NCI-H446 treated with DMSO at 0.1 percent for 48 hours (cell line): ENCODE measurements at places on chromosomes 7 and 10.

- peak; percentile 15 for DNase-seq
These were observed 41.7 kb downstream of the PPP1R3C start for GRCh38 chr10:91590904-91591796.

GRCh38 chr7:87872346-87872745, 3.8 kb downstream of the SLC25A40 start:
- DNase-seq, result no peak

GRCh38 chr7:107813524-107813923, 10.5 kb upstream of the SLC26A3 start:
- DNase-seq, result no peak

DNA sequence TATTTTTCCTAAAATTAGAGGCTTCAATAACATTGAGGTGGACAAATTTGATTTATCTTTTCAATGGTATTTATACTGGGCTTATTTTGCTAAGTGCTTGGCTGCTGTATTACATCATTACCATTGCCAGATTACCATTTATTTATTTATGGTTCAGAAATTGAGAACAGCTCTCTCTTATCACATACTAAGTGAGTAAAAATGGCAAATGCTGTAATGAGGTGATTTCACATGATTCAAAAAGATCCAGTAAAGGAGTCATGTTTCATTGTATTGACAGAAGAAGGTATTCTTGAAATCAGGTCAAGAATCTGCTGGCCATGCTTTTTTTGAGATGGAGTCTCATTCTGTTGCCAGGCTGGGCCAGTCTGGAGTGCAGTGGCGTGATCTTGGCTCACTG, 322.6 kb downstream of the KIF20B start:
- no peak for DNase-seq

DNA sequence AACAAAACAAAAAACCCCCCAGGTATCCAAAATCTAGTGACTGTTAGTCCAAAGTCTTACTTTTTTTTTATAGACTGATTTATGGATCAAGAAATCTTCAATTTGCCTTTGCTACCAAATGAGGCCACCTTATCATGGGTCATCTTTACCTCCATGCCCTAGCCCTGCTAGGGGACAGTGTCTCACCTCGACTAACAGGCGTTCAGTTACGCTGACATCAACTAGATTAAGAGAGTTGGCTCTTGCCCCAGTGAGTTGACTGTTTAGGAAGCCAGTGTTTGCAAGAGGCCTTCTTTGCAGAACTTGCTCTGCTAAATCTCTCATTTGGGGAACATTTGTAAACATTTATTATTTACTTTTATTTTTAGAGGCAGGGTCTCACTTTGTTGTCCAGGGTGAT, 36.9 kb upstream of the WAC start:
- no peak for DNase-seq

- DNase-seq, result no peak
These were observed 63.2 kb downstream of the MKI67 start for GRCh38 chr10:128062881-128063563.

DNA sequence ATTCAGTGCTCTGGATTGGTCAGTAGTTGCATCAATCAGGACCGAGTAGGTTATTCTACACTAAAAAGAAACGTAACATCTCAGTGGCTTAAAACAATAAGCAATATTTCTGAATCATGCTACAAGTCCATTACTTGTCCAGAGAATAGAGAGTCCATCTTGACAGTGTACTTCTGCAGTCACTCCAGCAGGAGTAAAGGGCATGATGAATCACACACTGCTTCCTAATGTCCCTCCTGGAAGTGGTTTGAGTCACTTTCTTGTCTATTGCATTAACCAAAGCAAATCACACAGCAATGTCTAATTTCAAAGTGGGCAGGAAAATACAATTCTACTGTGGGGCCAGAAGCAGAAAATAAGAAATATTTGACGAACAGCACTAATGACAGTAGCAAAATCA, 124.8 kb downstream of the TSPAN12 start:
- no peak for DNase-seq

- no peak for DNase-seq
These were observed 149.3 kb downstream of the GALNT17 start for GRCh38 chr7:71281261-71281660.

- DNase-seq, result no peak
These were observed 308.1 kb upstream of the ZMIZ1 start for GRCh38 chr10:78760463-78761310.

- DNase-seq, result no peak
These were observed 11.2 kb downstream of the AIFM2 start for GRCh38 chr10:70121281-70121949.

GRCh38 chr10:50837095-50837494, 48.3 kb downstream of the A1CF start:
- DNase-seq, result no peak

DNA sequence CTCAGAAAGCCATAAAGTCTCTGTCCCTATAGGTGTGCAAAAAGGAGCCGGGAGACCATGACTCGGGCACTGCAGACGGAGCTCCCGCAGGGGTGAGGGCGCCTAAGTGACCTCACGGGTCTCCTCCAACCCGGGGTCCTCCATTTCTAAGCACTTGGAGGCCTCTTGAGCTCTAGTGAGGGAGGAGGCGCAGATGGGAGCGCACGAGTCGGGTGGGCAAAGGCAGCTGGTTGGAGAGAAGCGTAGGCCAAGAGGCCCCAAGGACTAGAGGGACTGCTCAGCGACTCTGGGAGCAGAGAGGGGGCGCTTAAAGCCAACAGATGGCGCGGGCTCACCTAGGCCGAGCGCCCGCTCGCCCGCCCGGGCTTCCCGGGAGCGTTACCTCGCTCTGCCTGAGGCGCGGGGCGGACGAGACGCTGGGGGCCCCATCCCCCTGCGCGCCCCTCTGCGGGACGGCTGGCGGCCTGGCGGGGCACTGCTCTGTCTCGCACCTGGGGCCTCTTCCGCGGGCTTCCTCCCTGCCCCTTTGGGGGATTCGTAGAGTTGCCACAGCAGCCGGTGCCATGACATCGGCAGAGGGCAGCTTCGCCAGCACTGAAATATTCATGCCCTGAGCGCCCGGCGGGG, 523 bp upstream of the CDH23 start:
- DNase-seq, result peak; percentile 22

- no peak for DNase-seq
These were observed 92.0 kb downstream of the CTBP2 start for GRCh38 chr10:125068406-125068805.

DNA sequence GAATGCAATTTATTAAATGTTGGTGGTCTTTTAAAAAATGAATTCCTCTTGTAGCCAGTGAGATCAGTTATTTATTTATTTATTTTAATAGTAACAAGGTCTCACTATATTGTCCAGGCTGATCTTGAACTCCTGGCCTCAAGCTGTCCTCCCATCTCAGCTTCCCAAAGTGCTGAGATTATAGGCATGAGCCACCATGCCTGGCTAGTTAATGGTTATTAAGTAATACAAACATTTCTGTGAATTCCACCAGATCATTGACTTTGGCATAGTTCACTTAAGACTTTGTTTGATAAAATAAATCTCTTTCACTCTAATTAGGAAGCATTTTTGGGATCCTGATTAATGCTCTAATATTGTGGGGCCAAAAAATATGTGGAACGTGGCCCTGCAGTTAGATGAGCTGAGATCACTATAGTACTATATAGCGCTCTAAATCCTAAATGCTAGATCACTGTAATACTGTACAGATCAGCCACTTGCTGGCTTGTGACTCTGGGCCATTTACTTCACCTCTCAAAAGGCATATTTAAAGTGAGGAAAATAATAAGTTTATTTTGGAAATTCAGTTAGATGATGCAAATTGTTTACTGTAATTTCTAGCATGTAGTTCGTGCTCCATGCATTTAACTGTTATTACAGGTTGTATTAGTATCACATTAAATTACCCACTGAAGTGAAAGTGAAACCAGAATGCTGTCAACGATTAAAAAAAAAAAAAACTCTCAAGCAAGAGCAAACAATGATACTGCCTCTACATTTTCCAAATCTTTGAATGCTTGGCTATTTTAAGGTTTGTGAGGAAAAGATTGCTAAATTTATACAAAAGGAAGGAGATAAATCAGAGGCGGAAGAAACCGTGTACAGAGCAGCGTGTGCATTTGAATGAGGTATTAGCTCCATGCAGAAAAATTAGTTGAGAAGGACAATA, 15.9 kb upstream of the FAS start:
- no peak for DNase-seq

- DNase-seq, result no peak
These were observed 98.5 kb downstream of the ST7 start for GRCh38 chr7:117051808-117052207.

DNA sequence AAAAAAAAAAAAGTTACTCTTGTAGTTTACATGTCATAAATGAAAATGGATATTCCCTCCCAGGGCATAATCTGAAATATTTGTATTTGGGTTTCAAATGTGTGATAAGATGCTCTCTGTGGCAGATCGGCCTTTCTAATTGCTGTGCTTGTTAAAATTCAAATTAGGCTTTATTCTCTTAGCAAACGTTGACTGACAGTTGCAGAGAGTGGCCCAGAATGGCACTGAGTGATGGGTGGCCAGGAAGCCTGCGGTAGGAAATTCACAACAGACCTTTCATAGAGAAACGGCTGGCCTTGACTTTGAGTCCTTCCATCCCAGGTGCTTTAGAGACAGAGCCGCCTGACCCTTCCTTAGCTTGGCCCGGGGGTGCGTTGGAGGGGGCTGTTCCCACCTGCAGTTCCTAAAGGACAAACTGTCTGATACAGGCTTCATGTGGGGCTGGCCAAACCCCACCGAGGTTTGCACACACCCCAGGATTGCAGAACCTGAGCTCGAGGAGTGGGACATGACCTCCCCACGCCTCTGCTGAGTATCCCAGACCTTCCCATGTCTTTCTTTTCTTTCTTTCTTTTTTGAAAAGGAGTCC, 152.7 kb downstream of the CUX1 start:
- no peak for DNase-seq

- no peak for DNase-seq
These were observed 148.8 kb downstream of the PFKFB3 start for GRCh38 chr10:6351495-6351894.

- no peak for DNase-seq
These were observed 233.3 kb downstream of the SLC25A13 start for GRCh38 chr7:96088579-96088978.

GRCh38 chr7:69422574-69422985, 175.7 kb upstream of the AUTS2 start:
- DNase-seq, result no peak

DNA sequence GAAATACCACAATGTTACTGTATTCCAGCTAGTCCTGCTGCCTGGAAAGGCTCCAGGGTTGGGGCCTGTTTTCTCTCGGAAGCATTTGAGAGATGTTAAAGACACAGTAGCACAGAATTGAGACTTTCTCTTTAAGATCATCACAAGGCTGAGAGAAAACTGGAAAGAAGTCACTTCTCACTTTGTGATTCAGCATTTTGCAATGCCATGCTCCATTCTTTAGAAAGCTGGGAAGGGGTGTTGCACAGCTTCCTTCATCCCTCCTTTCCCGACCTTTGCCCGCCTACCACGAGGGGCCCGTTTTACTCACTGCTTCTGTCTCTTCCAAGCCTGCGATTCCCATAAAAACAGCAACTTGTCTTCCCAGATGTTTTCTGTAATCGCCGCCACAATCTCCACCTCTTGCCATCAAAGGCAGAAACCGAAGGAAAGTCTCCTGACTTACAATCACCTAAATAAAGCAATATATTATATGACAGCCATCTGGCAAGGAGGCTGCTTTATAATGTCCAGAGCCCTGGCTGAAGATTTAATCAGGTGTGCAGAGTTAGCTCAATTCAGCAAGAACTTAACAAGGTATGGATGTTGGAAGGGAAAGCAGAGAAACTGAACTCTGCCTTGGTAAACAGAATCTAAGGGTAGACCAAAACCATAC, 18.9 kb downstream of the NOD1 start:
- DNase-seq, result peak; percentile 19
